ENCODE measurements at places on chromosomes 2 and 18.

DNA sequence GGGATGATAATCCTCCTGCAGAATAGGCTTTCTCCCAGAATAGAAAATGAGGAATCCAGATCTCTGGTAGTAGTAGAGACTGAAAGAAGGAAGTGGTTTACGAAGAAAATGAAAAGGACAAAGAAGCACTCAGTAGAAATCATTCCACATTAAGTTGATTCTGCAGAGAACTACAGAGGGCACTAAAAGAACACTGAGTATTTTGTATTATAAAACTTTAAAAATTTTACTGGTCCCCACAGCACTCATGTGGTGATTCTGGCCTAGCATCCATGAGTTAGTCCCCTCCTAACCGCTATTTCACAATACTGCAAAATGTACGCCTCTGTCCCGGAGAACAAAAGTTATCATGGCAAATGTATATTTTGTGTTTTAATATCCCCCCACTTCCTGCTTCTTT lies 42.9 kb upstream of the SLC35F5 start:
- no peak for DNase-seq

DNA sequence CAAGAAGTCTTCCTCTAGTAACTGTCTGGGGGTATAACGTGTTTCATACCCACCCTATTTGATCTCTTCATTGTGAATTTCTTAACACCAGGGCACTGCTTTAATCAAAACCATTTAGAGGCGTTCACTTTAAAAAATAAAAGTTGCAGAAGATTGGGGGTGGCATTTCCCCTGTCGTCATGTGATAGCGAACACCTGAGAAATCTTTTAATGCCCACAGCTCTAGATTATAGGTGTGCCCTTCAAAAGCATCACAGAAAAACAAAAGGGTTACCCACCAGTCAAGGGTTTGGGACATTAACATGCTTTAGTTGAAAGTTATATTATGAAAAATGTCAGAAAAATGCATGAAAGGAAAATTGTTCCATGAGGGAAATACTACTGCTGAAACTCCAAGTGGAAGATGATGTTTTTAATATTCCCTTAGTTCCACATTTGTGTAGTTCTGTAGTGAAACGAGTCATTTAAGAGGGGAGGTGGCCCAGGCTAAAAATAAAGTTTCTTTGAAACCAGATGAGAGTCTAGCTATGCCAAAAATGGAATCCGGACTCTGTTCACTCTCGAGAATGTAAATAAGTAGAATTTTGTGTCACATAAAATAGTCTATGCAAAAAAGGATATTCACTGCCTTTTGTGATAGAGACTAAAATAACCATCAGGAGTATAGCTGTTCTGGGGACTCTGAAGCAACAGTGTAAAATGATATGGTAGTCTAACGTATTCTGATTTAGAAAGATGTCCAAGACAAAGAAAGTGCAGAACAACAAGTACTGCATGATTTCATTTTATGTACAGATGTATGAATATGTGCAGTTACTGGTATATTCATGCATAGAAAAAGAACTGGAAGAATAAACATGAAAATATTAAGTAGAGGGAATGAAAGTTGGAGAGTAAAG lies 95.3 kb downstream of the TMEM247 start:
- no peak for DNase-seq

DNA sequence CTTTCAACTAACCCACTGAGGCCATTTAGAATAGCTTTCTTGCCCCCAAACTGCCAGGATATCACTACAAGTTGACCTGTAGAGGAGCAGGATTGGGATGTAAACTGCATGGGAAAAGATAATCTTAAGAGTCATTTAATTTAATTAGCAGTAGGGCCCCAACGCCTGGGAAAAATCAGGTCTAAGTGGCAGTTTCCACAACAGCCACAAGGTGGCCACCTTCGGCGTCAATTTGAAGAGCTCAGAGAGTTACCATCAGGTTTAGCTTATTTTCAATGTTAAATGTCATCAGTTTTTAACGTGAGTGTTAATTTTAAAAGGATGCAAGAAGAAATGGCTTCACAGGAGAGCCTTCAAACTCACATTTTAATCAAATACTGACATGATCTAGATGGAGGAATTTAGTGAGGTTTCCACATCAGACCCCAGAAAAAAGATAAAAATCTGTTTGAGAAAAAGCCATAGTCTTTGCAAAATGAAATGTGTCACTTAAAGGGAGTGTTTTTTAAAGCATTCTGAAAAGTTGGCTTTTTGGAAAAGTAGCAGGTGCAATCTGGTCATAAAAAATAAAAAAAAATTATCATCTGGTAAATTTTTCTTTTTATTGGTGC lies 77.3 kb upstream of the UPP2 start:
- peak; percentile 62 for DNase-seq

- DNase-seq = no peak
Observed at GRCh38 chr2:134489732-134490384, 228.9 kb downstream of the TMEM163 start.

GRCh38 chr2:201860636-201861066 lies 54.3 kb downstream of the CDK15 start:
- peak; percentile 80 for DNase-seq

- DNase-seq = no peak
Observed at GRCh38 chr18:58526425-58527284, 102.2 kb downstream of the ALPK2 start.

GRCh38 chr2:84856787-84857186 lies 24.1 kb downstream of the TRABD2A start:
- DNase-seq = no peak

GRCh38 chr2:133721118-133721517 lies 152.9 kb upstream of the NCKAP5 start:
- no peak for DNase-seq

DNA sequence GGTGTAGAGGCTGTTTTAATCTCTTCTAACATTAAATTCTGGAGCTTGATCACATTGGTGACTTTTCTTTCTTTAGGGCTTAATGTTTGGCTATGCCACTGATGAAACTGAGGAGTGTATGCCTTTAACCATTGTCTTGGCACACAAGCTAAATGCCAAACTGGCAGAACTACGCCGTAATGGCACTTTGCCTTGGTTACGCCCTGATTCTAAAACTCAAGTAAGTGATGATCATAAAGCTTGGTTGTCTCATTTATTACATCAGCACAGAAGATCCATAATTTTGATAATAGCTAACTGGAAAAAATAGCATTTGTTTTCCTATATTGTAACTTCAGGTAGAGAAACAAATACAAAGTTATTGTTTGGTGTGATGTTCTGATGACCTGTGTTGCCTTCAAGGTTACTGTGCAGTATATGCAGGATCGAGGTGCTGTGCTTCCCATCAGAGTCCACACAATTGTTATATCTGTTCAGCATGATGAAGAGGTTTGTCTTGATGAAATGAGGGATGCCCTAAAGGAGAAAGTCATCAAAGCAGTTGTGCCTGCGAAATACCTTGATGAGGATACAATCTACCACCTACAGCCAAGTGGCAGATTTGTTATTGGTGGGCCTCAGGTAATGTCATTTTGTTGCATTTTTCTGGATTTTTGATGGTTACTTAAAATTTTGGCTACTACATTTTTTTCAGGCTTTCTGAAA lies 2.9 kb downstream of the MAT2A start:
- peak; percentile 44 for DNase-seq

- DNase-seq = no peak
Observed at GRCh38 chr2:240134956-240135520, 1.1 kb downstream of the COPS9 start.

- no peak for DNase-seq
Observed at GRCh38 chr2:25257032-25257552, 84.6 kb downstream of the DNMT3A start.

GRCh38 chr2:172253190-172254052 lies 150.7 kb upstream of the DLX2 start:
- DNase-seq = peak; percentile 24

DNA sequence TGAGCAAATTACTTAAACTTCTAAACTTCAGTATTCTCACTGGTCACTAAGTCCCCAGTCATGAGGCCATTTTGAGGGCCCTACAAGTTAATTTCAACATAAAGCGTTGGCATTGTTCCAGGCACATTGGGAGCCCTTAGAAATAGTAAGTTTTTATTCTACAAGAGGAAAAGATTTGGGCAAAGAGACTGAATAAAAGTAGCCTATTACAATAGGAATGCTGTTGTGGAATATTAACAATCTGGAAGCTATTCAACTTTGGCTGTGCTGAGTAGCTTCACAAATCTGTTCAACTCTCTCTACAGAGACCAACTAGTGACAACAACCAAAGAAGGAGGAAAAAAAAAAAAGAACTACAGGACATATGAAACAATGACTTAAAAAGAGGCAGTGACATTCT lies 1287.5 kb upstream of the NXPH2 start:
- no peak for DNase-seq

DNA sequence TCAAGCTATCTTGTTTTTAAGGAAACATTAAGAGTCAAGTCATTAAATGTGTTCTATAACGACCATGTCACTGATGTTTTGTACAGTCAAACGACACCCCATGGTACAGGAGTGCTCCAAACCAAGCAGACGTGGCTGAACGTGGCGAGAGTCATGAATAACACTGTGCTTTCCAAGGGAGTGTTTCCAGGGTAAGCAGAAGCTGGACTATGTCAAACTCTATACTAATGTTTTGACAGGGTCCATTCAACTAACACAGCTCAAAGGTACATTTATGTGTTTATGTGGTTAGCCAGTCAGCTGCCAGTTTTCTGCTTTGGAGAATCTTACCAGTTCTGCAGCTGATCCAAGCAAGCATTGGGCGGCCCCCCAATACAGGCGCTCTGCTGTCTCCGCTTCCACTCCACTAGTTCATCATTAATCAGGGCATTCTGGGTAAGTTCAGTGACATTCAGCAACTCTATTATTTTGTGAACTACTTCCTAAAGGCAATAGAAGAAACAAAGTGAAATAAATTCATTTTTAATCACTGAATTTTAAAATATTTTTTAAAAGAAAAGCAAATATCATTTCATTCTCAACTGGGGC lies 16.4 kb downstream of the STAT1 start:
- DNase-seq = no peak

DNA sequence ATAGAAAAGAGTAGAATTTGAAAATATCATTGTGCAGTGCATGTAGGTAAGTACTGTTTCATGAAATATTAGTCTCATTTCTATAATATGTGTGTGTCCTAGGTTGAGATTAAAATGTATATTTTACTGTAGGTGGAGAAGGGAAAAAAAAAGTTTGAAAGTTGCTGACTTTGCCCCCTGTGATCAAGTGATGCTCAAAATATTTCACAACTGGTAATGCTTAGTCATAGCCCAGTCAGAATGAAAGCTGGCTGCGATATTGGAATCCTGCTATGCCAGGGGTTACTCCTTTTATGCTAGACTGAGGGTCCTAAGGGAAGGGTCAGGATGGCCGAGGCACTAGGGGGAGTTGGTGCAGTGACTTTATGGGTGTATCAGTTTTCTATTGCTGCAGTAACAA lies 19.5 kb upstream of the CFAP36 start:
- DNase-seq = no peak

DNA sequence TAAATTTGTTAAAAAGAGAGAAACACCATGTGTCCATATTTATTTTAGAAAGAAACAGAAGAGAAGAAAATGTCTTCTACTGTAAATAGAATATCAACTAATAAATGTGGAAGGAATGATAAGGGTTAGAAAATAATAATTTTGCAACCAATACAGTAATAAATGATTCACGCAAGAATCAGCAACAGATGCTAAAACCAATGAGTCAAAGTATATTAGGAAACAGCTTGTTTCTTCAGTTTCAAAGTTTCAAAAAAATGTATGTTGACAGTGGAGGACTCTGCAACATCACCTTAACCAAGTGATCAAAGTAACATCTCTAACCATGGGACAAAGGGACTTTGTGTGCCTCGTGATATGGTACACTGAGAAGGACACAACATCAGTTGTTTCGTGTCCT lies 147.0 kb downstream of the TWIST2 start:
- no peak for DNase-seq

GRCh38 chr18:49476664-49477411 lies 10.2 kb downstream of the C18orf32 start:
- DNase-seq = peak; percentile 67

DNA sequence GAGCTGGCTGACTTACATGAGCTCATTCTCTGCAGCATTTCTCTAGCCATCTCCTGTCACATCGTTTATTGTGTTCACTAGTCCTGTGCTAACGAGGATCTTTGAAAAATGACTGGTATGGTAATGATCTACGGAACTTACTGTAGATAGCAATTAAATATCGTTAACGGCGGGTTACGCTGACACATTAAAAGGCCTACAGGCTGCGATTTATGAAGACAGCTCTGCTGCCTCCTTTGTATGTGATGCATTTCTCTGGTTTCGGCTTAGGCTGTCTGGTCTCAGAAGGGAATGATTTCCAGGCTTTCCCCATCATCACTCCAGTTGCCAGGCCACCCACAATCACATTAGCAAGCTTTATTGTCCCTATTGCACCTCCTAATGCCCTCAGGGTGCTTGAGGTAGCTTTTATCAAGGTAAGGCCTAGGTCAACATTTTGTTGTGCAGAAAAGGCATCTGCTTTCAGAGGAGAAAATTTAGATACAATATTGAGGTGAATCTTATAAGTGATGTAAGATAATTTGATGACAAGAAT lies 284.4 kb downstream of the SOX11 start:
- DNase-seq = no peak

GRCh38 chr2:133265432-133265949 lies 302.8 kb downstream of the NCKAP5 start:
- DNase-seq = no peak

GRCh38 chr2:4909346-4910009 lies 782.7 kb upstream of the SOX11 start:
- no peak for DNase-seq

DNA sequence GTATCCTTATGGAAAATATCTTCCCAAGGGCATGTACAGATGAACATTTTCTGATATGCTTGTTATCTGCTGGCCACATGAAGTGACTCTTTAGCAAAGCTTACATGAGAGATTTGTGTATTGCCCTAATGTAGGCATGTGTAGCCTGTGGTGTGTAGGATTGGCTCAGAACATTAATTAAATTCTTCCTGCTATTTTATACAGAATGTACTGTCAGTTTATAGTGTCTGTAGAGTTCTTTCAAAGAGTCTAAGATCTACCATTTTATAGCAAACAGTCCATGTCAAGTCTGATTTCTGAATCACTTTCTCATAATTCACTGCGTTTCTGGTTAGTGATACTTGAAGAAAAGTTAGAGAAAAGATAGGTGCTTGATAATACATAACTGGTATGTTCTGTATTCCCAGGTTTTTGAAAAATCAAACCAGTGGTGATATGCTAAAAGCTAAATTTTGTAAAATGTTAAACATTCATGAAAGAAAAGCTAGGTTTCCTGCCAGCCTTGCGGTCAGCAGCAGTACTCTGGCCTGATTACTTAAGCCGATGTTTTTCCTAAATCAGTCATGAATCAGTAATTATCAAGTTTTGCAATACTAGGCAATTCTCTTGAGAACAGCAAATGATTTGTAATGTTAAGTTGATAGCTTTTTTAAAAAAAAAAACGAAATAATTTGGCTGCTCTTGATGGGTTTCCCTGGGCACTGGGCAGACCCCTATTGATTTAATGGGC lies 30.9 kb upstream of the EFEMP1 start:
- no peak for DNase-seq

GRCh38 chr2:136000502-136000901 lies 15.1 kb upstream of the DARS1 start:
- DNase-seq = no peak

GRCh38 chr2:212141499-212141898 lies 397.1 kb downstream of the ERBB4 start:
- no peak for DNase-seq

Data from hematopoietic multipotent progenitor cell treated with erythropoietin and hydrocortisone succinate and interleukin-3 and kit ligand, for 8 days (in vitro differentiated cells).